Mucosa of gallbladder (tissue), 1 donor: ENCODE measurements at places on chromosomes 16 and 17.

DNA sequence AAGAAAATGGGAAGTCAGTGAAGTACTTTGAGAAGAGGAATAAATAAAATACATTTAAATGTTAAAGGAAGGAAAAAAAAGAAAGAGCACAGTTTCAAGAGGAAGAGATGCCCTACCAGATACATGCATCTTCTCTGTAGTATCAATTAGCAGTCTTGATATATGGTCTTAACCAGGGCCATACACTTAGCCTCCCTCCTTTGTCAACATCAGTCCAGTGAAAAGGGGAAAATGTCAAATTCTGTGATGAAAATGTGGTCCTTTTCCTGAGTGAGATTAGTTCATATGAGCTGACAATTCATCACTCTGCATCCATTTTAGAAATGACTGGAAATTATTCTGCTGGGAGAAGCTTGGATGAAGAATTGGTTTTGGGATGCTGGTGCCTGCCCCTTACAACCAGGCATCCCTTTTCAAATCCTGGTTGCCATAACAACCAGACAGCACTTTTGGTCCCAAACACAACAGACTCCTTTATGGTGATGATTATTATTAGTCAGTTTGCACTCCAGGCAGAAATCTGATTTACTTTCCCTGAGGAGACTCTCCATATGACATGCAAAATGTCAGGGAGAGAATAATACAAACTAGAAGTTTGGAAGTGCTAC lies 933.6 kb upstream of the CDH8 start:
- no peak for DNase-seq

DNA sequence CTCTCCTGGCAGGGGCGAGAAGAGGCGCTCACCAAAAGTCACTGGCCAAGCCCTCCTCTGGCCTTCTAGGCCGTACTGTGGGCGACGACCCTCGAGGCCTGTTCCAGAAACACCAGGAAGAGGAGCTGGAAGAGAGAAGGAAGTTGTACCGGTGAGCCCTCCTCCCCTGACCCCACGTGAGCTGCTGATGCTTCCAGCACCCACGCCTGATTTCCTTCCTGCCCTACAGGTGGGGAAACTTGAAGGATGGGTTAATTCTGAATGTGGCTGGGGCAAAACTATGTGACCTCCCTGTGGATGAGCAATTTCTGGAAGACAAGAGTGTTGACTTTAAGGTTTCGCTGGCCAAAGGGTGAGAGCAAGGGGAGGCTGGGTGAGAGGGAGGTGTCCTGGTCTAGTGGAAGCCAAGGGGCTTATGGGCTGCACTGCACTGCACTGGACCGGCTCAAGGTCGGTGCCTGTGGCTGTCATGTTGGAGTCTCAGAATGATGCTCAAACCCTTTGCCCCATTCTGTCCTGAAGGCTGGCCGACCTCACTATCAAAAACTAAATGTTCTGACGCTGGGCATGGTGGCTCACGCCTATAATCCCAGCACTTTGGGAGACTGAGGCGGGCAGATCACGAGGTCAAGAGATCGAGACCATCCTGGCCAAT lies 6.2 kb downstream of the C17orf100 start:
- DNase-seq, result no peak

DNA sequence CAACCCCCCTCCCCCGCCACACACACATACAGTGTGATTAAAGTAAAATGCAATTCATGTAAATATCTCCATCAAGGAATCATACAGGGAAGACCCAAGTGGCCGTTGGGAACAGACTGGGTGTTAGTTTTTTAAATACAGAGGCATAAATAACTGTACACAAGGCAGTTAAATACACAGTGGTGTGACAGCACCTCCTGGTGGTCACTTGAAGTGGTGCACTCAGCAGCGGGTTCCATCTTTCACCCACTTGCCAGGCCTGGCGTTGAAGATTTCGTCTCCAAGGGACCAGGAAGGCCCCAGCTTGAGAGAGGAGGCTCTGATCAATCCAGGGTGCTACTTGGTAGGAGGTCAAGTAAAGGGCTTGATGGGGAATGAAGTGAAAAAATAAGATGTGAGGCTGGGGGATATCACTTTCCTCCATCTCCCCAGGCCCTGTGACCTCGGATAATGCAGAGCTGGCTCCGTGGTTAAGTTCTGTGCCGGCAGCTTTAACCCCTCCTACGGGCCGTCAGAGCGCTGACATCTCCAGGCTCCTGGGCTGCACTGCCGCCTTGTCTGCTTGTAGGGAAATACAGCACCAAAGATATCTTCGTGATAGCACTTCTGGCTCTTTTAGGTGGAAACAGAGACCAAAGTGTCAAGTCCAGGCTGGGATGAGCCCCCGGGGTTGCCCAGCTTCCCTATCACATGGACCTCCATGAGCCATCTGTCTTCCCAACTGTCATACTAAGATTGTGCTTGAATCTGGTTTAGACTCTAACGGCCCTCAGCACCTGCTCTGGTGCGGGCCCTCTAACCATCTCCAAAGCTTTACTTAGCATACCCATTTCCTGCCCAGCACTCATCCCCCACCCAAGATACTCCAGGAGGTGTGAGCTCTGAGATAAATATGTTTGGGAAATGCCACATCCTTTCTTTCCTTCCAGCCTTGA lies 20.7 kb downstream of the LGALS9 start:
- DNase-seq, result peak; percentile 74

GRCh38 chr17:37110746-37111145 lies 162.0 kb downstream of the AATF start:
- DNase-seq, result no peak

DNA sequence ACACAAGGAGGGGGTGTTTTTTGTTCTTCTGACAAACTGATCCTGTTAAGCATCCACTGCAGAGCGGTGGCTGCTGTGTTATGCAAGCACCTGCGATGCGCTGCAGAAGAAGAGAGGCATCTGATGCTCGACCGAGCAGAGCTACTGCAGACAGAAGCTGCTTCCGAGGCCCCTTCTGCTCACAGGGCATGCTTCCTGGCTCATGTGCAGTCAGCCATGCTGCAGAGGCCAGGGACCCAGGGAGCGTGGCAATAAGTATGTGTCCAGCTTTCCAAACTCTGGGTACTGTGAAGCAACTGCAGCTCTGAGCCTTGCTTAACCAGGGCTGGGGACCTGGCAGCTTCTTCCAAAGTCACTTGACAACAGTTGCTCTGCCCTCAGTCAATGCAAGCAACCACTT lies 448.6 kb upstream of the RBFOX1 start:
- DNase-seq, result no peak

GRCh38 chr16:72838586-72838910 lies 209.4 kb downstream of the ZFHX3 start:
- DNase-seq, result no peak

DNA sequence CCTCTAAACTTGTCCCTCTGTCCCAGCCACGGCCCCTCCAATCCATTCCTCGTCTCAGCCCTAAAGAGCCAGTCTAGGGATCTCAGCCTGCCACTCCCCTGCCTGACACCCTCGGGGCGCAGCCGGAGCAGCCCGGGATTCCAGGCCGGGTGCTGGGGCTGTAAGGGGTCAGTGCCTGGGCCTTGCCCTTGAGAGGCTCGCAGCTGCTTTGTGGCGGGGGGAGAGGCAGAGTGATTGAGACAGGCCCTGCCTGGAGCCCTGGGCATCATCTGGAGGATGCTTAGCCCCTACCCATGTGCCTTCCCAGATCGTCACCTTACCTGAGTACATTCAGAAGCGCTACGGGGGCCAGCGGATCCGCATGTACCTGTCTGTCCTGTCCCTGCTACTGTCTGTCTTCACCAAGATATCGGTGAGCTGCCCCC lies 8.3 kb downstream of the SLC5A10 start:
- DNase-seq, result no peak

DNA sequence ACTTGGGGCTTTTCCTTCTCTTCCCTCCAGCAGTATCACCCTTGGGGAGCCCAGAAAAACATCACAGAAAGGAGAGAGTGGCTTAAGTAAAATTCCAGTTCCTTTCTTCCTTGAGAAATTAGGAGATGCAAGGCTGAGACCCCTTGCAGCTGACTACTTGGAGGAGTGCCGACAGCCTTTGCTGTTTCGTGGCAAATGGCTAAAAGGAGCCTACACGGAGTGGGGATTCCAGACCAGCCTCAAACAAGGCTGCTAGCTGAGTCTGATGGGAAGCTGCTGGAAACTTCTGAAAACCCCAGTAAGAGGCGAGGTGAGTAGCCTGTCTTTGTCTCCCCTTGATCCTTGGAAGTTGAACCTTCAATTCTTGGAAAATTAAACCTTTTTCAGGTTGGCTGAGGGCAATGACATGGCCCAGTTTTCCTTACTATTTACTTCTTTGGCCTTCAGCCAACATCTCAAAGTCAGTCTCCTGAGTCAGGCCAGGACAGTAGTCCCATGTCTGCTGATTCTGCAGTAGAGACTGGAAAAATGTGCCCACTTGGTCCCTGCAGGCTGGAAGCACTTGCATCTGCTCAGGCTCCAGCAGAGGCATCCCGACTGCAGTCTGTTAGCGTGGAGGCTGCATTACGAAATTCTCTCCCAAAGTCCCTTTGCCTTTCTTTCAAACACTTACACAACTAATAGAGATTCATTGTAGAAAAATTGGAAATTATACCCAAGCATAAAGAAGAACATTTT lies 23.4 kb downstream of the SMIM36 start:
- DNase-seq, result no peak

GRCh38 chr17:9217151-9218056 lies 196.1 kb downstream of the NTN1 start:
- no peak for DNase-seq

GRCh38 chr16:57815987-57816745 lies 13.9 kb upstream of the KIFC3 start:
- DNase-seq, result peak; percentile 91

DNA sequence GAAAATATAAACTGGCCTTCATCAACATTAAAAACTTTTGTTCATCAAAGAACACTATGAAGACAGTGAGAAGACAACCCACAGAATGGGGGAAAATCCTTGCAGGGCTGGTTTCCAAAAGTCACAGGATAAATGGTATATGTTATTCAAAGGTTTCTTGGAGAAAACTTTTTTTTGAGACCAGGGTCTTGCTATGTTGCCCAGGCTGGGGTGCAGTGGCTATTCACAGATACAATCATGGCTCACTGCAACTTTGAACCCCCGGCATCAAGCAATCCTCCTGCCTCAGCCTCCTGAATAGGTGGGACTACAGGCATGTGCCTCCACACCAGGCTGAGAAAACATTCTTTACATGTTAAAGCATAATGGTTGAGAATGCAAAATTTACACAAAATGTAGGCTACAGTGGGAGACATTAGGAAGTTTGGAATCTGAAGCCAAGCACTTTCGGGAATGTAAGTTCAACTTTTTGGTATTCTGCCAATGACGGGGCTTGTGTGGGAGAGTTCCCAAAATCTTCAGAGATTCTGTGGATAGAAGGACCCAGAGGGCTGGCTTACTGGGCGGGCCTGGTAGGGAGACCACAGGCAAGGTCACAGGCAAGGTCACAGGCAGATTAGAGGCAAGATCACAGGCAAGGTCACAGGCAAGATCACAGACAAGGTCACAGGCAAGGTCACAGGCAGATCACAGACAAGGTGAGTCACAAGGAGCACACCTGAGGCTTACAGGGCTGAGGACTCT lies 24.2 kb upstream of the ATP2A3 start:
- DNase-seq, result no peak

DNA sequence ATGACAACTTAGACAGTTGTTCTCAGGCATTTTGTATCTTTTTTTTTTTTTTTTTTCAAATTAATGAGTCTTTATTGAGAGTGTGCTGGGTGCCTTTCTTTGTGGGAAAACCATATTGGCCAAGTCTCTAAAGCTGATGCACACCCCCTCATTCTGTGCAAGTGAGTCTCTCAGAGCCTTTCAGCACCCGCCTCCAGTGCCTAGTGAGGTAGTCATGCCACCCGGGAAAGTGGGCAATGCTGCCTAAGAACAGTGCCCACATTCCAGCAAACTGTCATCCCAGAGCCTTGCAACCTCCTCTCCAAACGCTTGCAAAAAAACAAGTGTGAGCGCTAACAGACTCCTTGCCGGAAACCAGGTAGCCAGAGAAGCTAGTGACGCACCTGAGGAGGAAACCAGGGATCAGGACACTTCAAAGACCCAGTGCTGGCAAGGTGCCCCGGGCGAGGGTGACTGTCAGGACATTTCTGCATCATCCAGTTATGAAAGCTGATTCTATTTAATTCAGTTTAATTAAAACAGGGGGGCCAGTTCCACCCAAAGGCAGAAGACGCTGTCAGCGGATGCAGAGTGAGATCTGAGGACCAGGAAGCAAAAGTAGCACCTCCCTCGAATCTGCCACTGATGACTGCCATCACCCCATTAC lies 34.9 kb downstream of the SMARCE1 start:
- DNase-seq, result no peak

DNA sequence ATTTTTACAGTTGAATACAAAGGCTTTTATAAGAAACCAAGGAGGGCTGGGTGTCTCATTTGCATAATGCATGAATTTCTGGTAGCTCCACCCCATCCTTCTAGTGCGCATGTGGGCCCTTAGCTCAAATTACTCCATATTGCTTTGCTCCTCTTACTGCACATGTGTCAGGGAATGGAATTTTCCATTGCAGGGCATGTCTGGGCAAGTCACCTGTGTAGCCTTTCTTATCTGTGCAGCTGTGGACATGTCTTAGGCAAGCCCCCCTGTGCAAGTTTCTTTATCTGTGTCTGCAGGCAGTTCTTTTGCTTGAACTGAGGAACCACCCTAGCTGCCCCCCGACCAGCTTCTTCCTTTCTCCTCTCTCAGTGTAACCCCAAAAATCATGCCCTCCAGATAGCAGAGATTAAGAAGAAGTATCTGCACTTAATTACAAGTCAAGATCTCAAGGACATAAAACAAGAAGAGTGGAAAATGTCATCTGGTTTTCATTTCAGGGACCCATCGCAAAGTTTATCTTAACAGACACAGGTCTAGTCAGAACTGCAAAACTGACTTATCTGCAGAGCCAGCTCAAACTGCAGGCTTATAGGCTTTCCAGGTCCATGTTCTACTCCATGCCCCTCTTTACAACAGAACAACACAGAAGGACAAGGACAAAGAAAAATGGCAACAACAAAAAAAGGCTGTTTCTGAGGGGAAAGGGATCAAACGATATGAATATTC lies 137.9 kb upstream of the HS3ST4 start:
- no peak for DNase-seq
